ENCODE measurements at places on chromosomes 3 and 15.

- DNase-seq, result no peak
Observed at GRCh38 chr3:122314228-122314876, 10.7 kb upstream of the CSTA start.

- no peak for DNase-seq
Observed at GRCh38 chr15:61527836-61528580, 298.9 kb upstream of the RORA start.

DNA sequence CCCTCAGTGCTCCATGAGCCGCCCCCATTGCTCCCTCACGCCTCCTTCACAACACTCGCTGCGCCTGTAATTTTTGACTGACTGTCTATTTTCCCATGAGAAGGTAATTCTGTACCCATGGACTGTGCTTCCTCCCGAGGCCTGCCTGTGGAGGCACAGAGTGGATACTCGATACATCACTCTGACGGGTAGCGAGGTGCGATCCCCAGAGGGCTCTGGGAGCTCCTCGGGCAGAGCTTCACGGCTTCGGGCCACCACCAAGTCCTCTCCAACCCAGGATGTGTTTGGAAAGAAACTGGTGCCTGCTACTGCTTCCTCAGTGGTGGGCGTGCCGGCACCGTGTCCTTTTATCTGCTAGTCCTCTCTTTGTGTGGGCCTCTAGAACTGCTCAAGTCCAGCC, 108.6 kb upstream of the DLG1 start:
- no peak for DNase-seq

DNA sequence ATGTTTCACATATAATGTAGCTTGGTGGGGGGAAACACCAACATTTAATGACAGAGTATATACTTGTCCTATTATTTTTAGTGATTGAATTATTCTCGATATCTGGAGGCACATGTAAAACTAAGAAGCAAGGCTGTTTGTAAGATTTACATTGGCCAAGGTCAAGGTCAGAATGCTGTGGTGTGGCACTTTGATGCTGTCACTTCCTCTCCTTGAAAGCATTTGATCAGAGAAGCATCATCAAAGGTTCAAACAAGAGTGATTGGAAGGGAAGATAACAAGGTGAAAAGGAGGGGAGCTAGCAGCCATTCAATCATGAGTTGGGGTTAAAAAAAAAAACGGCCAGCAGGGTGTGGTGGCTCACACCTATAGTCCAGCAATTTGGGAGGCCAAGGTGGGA, 26.4 kb downstream of the RTF1 start:
- DNase-seq, result no peak

DNA sequence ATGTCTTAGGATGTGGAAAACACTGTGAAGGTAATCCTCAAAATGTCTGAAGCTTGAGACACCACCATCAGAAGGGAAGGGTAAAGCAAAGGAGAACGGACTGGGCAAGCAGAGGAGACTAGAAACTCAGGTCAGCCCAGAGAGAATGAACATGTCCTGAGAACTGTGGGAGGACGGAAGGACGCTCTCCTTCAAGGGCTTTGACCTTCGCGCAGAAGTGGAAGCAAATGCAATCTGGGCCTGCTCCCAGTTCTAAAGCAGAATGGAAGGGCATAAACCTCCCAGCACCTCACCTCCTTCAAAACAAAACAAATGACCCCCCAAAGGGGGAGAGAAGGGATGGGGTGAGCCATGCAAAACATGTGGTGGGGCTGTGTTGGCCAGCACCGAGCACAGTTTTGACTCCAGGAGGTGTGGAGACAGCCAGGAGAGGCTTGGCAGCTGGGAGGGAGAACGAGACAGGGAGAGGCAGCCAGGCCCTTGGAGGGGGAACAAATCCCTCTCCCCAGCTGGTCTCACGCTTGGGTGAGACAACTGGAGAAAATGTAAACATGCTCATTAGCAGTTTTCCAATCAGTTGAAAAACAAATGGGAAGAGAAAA, 222.4 kb upstream of the WNT5A start:
- no peak for DNase-seq

All from EH (cell line).